Cerebellar cortex (tissue), 1 donor: ENCODE measurements at places on chromosomes 3 and 15.

- DNase-seq = no peak
These were observed 21.6 kb downstream of the B4GALT4 start for GRCh38 chr3:119219069-119219468.

DNA sequence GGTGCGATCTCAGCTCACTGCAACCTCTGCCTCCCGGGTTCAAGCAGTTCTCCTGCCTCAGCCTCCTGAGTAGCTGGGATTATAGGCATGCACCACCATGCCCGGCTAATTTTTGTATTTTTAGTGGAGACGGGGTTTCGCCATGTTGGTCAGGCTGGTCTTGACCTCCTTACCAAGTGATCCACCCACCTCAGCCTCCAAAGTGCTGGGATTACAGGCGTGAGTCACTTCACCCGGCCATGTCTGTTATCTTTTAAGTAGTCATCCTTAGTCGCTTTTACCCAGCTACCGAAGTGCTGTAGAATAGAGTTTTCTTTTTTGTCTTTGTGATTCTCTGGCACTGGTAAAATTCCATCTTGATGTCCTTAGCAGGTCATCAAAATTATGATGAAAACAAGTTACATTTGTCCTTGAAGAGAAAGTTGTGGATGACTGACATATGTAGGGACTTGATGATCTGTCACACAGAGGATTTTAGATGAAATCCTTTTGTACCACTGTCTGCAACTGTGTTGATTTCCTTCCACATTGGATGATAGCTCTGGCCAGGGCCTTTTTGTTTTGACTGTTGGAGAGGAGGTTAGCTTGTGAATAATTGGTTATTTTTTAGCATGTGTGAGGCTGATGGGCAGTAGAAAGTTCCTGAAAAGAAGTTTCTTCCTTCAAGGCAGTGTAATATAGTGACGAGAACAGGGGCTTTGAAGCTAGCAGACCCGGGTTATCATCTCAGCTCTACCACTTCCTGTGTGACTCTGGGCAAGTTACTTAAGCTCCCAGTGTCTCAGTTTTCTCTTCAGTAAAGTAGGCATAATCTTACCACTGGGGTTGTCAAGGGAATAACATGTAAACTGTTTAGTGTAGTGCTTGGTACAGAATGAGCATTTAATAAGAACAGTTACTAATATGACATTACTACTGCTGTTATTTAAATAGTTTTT lies 18.8 kb downstream of the ATG7 start:
- no peak for DNase-seq

GRCh38 chr3:30440147-30440604 lies 166.2 kb upstream of the TGFBR2 start:
- no peak for DNase-seq

DNA sequence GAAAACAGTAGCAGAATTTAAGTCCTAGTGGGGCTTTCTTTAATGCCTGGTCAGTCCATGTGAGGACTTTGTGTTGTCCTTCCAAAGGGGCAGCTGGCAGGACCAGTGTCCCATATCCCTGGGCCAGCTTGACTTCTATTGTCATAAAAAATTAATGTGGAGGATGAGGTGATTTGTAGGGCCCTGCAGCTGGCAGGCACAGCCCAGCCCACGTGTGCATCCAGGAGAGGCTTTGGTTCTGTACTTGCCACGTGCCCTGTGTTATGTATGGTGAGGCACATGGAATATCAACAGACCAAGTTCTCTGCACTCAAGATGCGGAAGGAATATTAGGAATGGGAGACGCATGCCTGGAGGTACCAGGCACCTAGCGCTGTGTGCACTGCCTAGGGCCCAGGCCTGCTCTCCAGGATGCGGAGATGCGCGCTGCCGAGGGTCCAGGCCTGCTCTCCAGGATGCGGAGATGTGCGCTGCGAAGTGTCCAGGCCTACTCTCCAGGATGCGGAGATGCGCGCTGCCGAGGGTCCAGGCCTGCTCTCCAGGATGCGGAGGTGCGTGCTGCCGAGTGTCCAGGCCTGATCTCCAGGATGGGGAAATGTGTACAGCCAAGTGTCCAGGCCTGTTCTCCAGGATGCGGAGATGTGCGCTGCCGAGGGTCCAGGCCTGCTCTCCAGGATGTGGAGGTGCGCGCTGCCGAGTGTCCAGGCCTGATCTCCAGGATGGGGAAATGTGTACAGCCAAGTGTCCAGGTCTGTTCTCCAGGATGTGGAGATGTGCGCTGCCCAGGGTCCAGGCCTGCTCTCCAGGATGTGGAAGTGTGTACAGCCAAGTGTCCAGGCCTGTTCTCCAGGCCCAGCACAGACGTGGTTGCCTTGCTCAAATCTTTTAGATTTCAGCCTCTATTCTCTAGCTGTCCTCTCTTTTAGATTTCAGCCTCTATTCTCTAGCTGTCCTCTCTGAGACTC lies 183.3 kb upstream of the ROPN1 start:
- DNase-seq = no peak

DNA sequence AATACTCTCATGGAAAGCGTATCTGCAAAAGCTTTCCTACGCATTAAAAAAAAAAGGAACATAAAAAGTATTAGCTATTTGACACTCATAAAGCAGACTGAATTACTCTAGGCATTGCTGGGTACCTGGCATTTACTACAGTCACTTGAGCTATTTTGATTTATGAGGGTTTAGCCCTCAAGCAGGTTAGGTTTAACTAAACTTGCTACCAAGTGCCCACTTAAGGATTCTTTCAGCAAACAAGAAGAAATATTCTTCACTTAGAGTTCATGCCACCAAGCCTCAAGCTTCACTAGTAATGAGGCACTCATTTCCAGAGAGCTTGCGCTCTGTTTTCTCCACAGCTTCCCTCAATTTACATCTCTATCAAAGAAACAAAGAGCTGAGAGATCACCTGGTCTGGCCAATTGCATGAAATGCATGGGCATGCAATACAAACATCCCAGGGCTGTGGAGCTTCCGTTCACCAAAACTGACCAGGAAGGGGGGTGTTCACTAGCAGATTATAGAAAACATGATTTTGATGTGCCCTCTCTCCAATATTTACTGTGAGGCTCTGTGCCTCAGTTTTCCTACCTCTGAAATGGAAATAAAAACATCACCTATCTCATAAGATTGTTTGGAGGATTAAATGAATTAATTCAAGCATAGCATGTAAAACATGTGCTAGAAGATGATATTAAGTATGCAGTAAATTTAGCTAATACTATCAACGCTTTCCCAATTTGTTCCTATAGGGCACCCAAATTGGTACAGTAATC lies 217.3 kb downstream of the RORA start:
- no peak for DNase-seq

DNA sequence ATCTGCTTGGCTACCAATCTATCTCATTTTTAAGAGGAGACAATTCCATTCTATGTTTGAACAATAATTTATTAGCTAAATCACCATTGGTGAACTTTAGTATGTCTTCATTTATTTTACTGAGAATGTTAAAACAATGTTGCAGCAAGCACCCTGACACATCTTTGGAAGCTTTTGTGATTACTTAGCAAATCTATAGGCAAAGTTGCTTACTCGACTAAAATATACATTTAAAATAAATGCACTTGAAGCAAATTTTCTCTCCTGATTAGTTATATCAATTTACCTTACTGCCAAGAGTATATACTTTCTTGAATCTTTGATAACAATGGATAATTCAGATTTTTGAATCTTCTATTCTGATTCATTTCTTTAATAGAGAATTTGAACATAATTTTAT lies 29.8 kb upstream of the PLSCR1 start:
- DNase-seq = no peak
